Right lung (tissue), 10 donors: ENCODE measurements at places on chromosomes 5 and 9.

- DNase-seq = no peak
Observed at GRCh38 chr5:136201870-136202269, 8.9 kb upstream of the SMIM32 start.

DNA sequence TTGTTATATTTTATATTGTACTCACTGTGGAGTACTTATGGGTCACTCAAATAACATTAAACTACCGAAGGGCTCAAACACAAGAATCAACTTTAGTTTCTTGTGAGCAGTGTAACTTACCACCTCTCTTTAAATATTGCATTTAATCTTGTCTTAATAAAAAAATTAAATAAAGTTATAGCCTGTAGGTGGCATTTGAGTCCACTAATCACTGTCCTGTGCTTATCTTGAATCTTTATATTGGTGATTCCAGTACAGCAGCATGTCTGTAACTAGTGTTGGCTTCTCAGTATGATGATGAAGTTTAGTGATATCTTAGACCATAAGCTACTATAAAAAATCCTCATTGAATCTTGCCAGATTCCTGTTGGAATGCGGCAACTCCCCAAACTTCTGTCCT lies 313.8 kb downstream of the FAM170A start:
- no peak for DNase-seq

- DNase-seq = no peak
Observed at GRCh38 chr9:89821081-89821480, 216.3 kb downstream of the GADD45G start.

GRCh38 chr9:72873456-72873855 lies 79.4 kb downstream of the ALDH1A1 start:
- no peak for DNase-seq

DNA sequence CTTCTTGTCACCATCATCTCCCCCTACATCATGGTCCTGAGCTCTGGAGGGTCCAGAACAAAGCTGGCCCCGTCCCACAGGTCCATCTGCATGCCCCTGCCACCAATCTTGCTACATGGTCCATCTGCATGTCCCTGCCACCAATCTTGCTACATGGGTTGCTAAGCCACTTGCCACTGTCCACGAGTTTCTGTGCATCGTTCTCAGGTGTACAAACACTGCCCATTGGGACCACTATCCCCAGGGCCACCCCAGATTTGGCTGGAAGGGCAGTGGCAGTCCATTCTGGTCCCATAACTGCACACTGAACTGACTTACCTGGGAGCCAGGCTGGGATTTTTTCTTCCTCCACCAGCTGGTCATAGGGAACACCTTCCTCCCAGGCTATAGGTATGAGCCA lies 8.0 kb upstream of the LAMC3 start:
- DNase-seq = no peak

DNA sequence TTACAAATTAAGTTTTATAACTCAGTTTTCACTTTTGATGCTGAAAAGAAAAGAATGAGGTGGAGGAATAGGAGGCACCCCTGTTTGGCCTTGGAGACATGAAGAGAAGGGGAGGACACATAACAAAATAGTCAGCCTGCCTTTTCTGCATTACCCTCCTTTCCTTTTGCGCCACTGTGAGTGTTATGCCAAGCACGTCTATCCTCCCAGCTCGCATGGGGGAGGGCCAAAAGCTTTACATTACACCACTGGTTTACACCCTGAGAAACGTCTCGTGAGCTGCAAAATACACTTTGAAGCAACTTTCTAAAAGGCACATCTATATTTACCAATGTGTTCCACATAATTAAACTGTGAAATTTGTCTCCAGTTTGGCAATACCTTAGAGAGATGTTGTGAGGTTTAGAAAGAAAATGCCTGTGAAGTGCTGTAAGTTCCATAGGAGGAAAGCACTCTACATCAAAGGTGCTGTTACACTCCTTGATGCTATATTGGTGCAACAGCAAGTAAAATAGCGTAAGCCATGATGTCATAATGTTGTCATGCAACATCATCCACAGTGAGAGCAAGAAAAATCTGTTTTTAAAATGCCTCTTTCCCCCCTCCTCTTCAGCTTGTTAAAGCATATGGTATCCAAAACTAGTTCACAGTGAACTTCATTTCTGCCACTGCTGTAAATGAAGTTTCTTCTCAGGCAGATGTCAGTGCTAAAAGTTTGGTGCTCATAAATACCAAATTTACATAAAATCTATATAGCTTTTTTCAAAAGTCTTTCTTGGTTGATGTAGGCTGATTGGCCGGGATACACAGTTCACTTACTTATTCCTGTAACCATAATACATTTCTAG lies 50.3 kb downstream of the CETN3 start:
- DNase-seq = no peak

- DNase-seq = no peak
Observed at GRCh38 chr9:108479989-108480652, 375.7 kb downstream of the ACTL7B start.

DNA sequence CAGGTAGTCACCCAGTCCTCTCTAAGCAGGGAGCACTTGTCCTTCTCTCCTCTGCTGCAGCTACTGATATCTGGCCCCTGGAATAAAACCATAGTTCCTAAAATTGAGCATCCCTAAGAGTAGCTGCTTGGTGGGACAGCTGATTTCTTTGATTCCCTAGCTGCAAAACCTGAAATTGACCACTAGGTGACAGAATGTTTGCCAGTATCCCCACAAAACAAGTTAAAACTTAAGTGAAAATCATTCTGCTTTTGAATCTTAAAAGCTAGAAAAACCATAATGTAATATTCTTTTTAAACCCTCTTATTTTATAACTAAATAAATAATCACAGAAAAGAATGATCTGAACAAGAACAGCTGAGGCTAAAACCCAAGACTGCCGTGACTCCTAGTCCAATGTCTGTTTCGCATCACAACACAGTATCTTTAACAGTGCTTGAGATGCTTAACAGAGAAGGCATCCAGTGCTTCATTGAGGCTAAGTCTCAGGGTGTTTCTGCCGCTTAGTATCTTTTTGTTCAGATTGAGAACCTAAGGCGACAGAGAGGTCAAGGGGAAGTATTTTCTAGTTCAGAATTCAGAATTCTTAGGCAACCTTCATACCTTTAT lies 24.4 kb upstream of the TAL2 start:
- DNase-seq = no peak

- DNase-seq = peak; percentile 92
Observed at GRCh38 chr5:111680737-111681413, 76.1 kb downstream of the NREP start.

DNA sequence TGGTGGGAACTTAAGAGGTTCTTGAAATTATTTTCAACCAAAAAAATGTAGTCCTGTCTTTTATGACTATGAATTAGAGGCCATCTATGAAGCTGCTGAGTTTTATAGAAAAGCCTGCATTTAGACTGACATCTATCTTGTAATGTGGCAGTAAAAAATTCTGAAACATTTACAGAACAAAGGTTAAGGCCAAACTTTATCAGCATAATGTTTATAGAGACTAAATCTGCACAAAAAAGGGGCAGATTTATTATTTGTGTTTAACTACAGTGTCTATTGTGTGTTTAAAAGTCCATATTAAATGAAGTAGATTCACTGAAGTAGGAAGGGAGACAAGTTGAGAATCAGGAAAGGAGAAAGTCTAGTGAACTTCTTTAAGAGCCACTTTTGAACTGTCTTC lies 37.3 kb upstream of the ANKRD34B start:
- no peak for DNase-seq

- no peak for DNase-seq
Observed at GRCh38 chr9:136133191-136133958, 14.7 kb upstream of the TMEM250 start.

DNA sequence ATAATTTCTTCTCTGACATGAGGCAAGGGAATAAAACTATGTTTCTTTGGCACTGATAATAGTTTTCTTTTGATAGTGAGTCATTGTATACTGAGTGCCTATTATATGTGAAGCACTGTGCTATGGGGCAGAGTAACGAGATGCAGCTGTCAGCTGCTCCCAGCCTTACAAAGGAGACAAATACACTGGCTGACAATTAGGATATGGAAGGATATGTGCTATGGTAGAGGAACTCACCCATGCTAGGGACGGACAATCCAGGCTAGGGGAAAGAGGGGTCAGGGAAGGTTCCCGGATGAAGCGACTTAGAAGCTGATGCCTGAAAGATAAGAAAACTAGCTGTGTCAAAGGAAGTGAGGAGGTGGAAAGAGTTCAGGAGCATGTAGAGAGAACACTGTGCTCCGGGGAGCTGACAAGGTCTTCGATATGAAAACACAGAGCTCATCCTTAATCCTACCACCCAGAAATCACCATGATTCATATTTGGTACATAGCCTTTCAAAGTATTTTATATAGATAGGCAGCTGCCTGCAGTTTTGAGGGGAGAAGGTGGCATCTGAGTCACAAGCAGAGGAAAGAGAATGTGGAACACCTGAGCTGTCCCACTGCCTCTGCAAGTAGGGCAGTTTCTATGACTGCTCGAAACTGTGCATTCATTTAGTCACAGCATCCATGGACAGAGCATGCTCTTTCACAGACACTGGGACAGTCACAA lies 12.1 kb downstream of the BSPRY start:
- no peak for DNase-seq

DNA sequence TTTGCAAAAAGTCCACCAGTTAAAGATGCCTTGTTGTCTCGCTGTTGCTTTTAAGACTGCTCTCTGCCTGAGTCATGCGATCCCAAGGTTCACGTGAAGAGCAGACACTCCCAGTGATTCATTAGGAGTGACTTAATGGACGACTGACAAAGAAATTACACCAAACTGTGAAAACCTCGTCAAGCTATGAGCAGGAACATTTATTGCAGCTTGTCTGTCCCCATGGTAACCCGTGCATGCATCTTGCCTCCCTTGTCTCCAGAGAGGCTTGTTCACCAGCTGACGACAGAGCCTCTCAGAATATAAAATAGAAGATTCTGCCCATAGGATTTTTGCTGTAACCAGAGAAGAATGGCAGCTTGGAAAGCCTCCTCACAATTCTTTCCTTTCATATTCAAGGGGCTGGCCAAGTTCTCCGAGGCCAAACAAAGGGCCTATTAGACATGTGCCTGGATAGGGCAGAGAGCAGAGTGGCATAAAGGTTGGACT lies 352.7 kb downstream of the SPOCK1 start:
- DNase-seq = no peak

DNA sequence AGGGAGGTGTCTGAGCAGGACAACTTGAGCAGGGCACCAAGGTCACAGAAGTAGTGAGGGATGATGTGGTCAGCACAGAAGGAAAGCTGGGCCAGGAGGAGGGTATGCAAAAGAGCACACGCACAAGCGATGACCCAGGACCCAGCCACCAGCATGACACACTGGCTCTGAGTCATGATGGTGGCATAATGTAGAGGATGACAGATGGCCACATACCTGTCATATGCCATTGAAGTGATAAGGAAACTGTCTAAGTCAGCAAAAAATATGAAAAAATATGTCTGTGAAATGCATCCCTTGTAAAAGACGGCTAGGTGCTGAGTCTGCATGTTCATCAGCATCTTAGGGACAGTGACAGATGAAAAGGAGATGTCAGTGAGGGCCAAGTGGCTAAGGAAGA lies 380 bp downstream of the OR1J1 start:
- DNase-seq = no peak

DNA sequence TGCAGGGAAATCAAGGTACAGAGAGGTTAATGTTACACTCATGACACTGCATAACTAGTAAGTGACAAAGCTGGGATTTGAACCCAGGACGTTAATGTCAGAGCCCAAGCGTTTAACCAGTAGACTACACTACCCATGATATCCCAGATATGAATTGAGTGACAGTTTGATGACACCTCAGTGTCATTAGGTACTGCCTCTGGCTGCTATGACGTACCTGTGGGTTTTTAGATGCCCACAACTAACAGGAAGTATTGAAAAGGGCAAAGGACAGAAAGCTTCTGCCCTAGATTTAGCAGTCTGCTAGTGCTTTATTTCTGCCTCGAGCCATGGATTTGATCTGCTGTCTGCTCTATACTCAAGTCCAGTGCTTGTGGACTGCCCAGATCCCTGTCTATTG lies 56.2 kb downstream of the GLRA1 start:
- no peak for DNase-seq

GRCh38 chr5:100313657-100314056 lies 221.5 kb upstream of the FAM174A start:
- no peak for DNase-seq

GRCh38 chr9:87381746-87382145 lies 115.9 kb upstream of the DAPK1 start:
- no peak for DNase-seq

GRCh38 chr5:104372376-104372775 lies 809.8 kb upstream of the NUDT12 start:
- DNase-seq = no peak

- no peak for DNase-seq
Observed at GRCh38 chr9:78958892-78959291, 612.9 kb upstream of the TLE4 start.

- DNase-seq = no peak
Observed at GRCh38 chr9:68978066-68978465, 35.8 kb downstream of the PRKACG start.

DNA sequence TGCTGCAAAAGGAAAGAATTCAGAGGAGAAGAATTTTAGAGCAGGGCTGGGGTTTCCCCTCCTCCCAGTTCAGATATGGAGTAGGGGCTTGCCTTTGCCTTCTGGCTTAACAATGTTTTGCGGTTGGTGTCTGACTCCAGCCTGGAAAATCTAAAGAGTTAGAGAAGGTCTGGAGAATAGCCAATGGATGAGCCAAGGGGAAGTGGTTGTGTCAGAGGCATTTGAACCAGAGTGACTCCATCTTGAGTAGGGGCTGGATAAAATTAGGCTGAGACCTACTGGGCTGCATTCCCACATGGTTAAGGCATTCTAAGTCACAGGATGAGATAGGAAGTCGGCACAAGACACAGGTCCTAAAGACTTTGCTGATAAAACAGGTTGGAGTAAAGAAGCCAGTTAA lies 133.7 kb downstream of the DIRAS2 start:
- DNase-seq = no peak

DNA sequence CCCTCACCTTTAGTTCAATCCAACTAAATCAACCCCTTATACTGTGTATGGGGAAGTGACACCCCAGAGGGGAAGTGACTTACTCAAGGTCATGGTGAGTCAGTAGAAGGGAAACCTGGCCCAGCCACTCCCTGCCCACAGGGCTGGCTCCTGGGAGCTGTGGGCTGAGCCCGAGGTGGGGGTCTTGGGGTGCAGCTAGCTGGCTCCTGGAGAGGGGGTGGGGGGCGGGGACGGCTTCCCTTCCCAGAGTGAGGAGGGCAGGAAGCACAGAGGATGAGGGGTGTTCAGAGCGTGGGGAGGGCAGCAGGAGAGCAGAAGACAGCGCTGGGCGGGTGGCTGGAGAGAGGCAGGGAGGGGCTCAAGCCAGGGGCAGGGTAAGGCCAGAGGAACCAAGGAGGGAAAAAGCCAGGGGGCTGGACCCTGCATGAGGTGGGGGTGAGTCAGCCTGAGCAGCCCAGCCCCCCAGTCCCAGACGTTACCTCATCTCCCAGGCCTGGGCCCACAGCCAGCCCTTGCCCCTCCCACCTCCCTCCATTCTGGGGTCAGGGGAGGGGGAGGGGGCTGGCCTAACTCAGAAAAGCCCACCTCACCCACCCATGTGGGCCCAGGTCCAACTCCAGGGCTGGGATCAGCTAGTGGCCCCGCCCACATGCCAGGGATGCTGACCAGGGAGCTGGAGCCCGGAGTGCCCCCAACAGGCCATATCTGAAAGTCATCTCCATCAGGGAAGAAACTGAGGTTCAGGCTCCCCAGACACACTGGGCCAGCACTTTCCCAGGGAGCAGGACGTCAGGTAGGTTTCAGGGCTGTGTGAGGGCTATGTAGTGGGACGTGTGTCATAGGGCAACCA lies 2.8 kb downstream of the PDLIM7 start:
- DNase-seq = peak; percentile 68
